ENCODE measurements at places on chromosomes 7 and 10.

DNA sequence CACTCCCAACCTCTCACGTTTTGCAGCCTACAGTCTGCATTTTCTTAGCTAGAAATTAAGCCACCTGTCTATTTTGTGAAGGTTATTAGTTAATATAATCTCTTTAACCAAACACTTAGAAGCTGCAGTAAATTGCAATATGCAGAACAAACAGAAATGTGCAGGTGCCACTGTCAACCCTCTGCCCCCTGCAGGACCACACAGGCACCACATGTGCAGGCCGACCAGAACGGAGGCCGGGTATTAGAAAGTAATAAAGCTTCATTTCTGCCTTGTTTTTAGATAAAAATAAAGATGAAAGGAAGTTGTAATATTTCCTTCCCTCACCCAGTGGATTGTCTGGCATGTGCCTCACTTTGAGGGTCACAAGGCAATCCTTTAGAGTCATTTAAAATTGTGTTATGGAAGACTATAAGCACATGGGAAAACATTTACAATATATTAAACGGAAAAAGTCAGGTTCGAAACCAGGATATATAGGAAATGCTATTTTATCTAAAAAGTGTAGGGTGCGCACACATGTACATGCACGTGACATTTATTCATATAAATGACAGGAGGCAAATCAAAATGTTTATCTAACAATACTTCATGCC, 158.2 kb downstream of the ARHGAP12 start:
- DNase-seq = peak; percentile 10
- no peak overlapping the region for H3K27ac ChIP-seq
- 0 out of 2 replicates have a peak, but pooled peaks cover 1% of the 10 kb centered on the region for H3K27me3 ChIP-seq
- no peak overlapping the region for H3K4me3 ChIP-seq
- H3K4me1 ChIP-seq = no peaks in the 10 kb centered on the region

GRCh38 chr10:28627102-28627501, 50.2 kb upstream of the BAMBI start:
- no peak for DNase-seq
- peaks cover 11% of the 10 kb centered on the region for H3K4me1 ChIP-seq
- H3K27me3 ChIP-seq = no peaks in the 10 kb centered on the region
- H3K36me3 ChIP-seq = no peaks in the 10 kb centered on the region

- no peak overlapping the region for H3K27ac ChIP-seq
- no peaks in the 10 kb centered on the region for H3K4me1 ChIP-seq
- no peaks in the 10 kb centered on the region for H3K27me3 ChIP-seq
Measured at GRCh38 chr10:8435186-8436055, 380.9 kb downstream of the GATA3 start.

DNA sequence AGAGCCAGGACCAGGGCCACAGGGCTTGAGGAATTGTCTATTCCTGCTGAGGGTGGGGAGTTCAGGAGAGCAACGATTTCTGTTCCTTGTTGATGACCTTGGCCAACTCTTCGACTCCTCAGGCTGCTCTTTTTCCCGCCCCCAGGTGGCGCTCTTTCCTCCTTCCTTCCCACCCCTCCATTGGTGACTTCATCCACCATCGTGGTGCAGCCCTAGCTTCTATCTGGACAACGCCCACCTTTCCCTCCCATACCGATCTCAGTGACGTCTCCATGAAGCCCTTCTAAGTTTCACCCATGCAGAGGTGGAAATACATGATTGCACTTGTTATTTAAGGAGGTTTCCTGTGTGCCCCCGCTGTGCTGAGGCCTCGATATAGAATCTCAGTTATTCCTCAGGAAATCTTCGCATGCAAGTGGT, 22.1 kb upstream of the CARD11 start:
- peaks cover 6% of the 10 kb centered on the region for H3K27me3 ChIP-seq
- DNase-seq = peak; percentile 11
- H3K27ac ChIP-seq = no peak overlapping the region
- no peak overlapping the region for H3K4me3 ChIP-seq

GRCh38 chr10:22846294-22846693, 81.6 kb upstream of the ARMC3 start:
- peaks cover 17% of the 10 kb centered on the region for H3K4me1 ChIP-seq
- H3K36me3 ChIP-seq = no peaks in the 10 kb centered on the region
- no peak for DNase-seq
- H3K27ac ChIP-seq = no peak overlapping the region
- no peak overlapping the region for H3K4me3 ChIP-seq

DNA sequence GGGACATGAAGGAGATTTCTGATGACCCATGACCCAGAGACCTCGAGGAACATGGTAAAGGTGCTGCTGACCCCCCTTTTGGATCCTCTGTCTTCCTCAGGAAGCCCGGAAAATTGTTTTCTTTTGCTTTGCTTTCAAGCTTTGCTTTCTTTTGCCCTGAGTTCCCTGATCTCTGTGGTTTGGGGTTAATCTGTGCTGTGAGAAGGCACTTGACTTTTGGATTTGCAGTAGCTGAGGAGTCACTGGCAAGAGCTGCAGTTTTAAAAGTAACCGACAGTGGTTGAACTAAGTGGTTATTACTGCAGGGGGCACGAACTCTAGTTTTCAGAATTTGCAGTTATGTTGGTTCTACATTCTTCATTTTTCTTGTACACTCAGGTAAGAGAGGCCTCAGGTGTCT, 53.0 kb downstream of the PDZD8 start:
- DNase-seq = no peak
- H3K36me3 ChIP-seq = peaks cover 25% of the 10 kb centered on the region
- H3K4me3 ChIP-seq = no peak overlapping the region
- no peak overlapping the region for H3K27ac ChIP-seq
- no peaks in the 10 kb centered on the region for H3K4me1 ChIP-seq
- no peaks in the 10 kb centered on the region for H3K27me3 ChIP-seq

DNA sequence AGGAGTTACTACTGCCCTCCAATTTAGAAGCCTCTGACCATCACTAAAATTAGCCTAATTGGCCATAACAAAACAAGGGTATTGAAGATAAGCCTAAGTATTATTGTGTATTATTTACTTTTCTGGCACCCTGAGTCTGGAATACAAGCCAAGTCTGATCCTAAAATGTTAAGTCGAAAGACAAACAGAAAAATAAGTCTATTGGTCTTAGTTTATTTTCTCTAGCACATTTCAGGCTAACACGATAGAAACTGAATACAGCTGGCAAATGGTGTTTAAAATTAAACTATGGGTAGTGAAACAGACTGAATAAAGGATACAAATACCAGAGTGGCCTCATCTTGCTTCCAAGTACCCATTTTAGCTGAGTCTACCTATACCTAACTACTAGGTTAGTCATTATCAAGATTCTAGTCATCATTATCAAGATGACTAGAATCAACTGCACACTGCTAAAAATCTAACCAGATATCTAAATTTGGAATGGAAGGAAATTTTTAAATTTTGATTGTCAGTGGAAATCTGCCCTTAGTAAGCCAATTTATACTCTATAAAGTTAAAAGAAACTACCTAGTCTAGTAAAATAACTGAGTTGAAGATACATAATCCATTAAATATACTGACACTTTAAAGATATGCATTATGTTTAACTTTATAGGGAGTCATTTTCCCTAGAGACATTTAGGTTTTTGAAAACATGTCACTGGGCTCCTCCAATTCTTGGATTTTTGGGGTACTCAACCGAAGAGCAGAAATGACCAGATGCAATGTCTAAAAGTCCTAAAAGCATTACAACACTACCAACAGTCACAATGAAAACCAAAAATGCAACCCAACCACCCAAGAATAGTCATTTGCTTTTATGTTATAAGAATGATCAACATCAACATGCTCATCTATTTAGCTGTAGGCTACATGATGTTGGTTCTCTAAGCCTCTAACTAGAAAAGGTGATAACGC, 80.9 kb downstream of the NT5C2 start:
- no peak for DNase-seq
- H3K27ac ChIP-seq = no peak overlapping the region
- no peak overlapping the region for H3K4me3 ChIP-seq

DNA sequence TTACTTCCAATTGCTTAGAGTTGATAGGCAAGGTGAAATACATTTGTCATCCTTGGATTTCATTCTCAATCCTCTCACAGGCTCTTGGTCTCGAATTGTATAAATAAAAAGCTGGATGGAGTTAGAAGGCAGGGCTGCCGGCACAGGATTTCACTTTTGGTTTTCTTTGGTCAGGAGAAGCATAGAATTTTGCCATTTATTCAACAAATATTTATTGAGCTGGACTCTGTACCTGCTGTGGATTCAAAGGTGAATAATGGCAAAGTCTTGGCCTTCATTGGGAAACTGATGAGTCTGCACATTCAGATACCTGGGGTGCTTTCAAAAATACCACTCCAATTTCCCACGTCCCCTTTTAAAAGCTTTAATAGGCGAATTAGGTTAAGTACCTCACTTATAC, 49.7 kb downstream of the PDK4 start:
- peaks cover 10% of the 10 kb centered on the region for H3K4me1 ChIP-seq
- H3K27me3 ChIP-seq = no peaks in the 10 kb centered on the region
- DNase-seq = no peak
- no peak overlapping the region for H3K27ac ChIP-seq

DNA sequence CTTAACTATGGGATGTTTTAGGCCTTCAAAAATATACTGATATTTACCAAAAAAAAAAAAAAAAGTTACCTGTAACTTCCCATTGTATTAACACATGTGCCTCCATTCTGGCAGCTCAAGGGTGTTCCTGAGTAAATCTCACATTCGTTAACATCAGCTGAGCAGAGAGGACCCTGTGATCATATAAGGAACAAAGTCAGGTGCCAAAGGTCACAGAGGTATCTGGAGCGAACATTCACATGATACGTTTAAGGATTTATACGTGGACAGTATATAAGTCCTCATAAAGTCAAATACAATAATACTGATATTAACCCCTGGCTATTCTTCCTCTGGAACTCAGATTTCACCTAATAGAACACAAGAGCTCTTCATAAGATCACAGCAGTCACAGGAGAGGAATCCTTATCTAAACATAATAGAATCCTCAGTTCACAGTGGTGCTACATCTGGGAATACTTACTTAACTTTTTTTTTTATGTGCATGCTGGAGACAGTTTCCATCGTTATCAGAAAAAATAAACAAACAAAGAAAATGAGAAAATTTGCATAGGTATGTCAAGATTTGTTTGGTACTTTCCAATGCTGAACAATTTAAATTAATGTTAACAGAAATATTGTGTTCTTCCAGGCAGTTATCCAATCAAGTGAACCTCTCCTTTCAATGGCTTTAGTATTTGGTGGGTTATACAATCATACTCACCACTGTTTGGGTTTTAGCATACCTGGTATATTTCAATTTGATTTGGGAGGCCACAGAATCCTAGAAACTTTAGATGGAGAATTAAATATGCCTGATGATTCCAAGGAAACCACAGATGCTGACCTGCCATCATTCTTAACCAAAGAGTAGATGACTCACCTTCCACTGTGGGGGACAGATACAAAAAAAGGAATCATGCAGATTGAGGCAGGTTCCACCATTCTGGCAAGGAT, 6.6 kb downstream of the CUBN start:
- H3K27me3 ChIP-seq = no peaks in the 10 kb centered on the region
- H3K27ac ChIP-seq = no peak overlapping the region
- H3K4me1 ChIP-seq = peaks cover 38% of the 10 kb centered on the region
- H3K36me3 ChIP-seq = no peaks in the 10 kb centered on the region

GRCh38 chr10:124180947-124181549, 87.7 kb upstream of the CHST15 start:
- H3K27ac ChIP-seq = no peak overlapping the region
- no peak for DNase-seq
- peaks cover 27% of the 10 kb centered on the region for H3K27me3 ChIP-seq
- H3K36me3 ChIP-seq = no peaks in the 10 kb centered on the region
- no peaks in the 10 kb centered on the region for H3K4me1 ChIP-seq

DNA sequence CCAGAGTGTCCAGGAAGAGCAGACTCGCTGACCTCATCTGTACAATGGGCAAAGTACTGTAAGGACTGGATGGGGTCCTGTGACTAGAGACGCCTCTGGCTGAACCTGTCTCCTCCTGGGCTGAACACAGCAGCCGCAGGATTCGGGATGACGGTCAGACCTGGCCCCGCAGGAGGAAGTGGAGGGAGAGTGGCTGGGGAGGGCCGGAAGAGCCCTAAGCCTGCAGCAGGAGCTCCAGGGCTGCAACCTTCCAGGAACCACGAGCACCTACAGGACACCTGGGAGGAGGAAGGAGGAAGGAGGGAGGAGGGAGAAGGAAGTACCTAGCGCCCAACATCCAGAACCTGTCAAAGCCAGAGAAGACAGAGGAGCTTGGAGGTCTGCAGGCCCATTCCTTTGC, 30.3 kb downstream of the TNRC18 start:
- no peaks in the 10 kb centered on the region for H3K4me1 ChIP-seq
- peaks cover 47% of the 10 kb centered on the region for H3K36me3 ChIP-seq
- no peak overlapping the region for H3K27ac ChIP-seq

DNA sequence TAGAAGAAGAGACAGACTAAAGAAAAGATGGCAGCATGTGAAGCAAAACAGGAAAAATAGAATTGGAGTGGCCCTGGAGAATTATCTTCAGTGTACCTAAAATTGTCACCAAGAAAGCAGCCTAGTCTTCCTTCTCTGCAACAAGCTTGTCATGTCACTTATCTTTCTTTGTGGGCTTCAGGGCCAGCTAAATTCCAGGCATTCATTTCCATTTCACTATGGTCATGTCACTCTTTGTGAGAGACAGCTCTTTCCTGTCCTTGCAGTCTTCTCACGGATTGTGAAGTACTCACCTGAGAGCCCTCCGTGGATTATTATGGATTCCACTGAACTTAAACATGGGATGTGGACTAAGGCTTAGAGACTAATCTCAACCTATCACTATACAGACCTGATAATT, 9.0 kb upstream of the HKDC1 start:
- H3K27me3 ChIP-seq = no peaks in the 10 kb centered on the region
- no peak overlapping the region for H3K4me3 ChIP-seq
- H3K36me3 ChIP-seq = peaks cover 22% of the 10 kb centered on the region
- no peak for DNase-seq

DNA sequence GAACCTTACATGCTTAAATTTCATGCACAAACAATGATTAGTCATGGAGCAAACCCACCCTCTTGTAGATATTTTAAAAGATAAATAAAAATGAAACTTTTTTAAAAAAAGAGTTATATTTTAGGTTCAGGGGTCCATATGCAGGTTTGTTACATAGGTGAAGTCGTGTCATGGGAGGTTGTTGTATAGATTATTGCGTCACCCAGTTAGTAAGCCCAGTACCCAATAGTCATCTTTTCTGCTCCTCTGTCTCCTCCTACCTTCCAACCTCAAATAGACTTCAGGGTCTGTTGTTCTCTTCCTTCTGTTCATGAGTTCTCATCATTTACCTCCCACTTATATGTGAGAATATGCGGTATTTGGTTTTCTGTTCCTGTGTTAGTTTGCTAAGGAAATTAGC, 486.6 kb downstream of the PCDH15 start:
- no peaks in the 10 kb centered on the region for H3K4me1 ChIP-seq
- H3K4me3 ChIP-seq = no peak overlapping the region
- H3K36me3 ChIP-seq = no peaks in the 10 kb centered on the region
- H3K27me3 ChIP-seq = no peaks in the 10 kb centered on the region

GRCh38 chr7:112009081-112009480, 197.1 kb downstream of the DOCK4 start:
- H3K4me3 ChIP-seq = no peak overlapping the region
- no peaks in the 10 kb centered on the region for H3K36me3 ChIP-seq
- no peaks in the 10 kb centered on the region for H3K27me3 ChIP-seq
- peak; percentile 43 for DNase-seq
- no peak overlapping the region for H3K27ac ChIP-seq

- peaks cover 28% of the 10 kb centered on the region for H3K36me3 ChIP-seq
- no peak overlapping the region for H3K4me3 ChIP-seq
- H3K4me1 ChIP-seq = no peaks in the 10 kb centered on the region
Measured at GRCh38 chr10:102729029-102730026, 14.4 kb upstream of the WBP1L start.

GRCh38 chr7:150580638-150581394, 13.6 kb downstream of the GIMAP4 start:
- no peak overlapping the region for H3K27ac ChIP-seq
- H3K4me1 ChIP-seq = no peaks in the 10 kb centered on the region
- DNase-seq = peak; percentile 5
- no peaks in the 10 kb centered on the region for H3K27me3 ChIP-seq
